Renal cortex interstitium (tissue), 15 donors: ENCODE measurements at places on chromosomes 11 and 22. TPM values are rescaled to one million over a fixed set of nuclear protein-coding genes. Genes with fewer than 3 reads are reported as not detected.

DNA sequence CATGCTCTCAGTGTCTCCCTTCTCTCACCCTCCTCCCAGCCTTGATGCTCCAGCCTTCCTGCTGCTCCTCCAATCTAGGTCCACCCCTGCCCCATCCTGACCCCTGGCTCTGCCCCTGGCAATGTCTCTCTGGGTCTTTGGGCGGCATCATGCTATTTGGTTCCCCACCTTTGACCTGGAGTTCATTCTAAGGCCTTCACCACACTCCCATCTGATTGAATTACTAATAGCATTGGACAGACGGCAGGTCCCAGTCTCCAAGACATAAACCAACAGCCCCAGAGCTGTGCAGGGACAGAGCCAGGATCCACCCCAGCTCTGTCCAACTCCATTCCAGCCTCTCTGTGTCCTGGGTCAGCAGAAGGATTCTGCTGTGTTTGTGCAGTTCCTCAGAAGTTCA is 7.2 kb downstream of the APOL4 start:
- no peak for DNase-seq

DNA sequence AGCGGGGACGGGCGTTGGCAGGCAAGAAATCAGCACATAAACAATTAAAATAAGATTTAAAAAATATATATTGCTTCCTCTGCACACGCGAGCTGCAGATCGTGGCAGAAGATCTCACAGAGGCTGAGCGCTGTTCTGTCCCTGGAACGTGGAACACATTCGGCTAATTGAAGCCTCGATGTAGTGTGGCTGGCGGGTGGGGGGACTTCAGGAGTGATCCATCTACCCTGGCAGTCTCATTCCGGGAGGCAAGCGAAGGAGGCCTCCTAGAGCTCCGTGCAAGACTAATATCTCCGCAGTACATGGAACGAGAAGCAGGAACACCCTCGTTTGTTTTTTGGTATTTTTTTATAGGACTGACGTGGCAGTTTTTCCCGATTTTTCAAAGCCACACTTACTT is 402.4 kb downstream of the MN1 start:
- no peak for DNase-seq

GRCh38 chr22:41382098-41382578 is 396 bp downstream of the TEF start:
- no peak for DNase-seq

- DNase-seq = no peak
These were observed 29.9 kb downstream of the FAM181B start for GRCh38 chr11:82703796-82704195.

DNA sequence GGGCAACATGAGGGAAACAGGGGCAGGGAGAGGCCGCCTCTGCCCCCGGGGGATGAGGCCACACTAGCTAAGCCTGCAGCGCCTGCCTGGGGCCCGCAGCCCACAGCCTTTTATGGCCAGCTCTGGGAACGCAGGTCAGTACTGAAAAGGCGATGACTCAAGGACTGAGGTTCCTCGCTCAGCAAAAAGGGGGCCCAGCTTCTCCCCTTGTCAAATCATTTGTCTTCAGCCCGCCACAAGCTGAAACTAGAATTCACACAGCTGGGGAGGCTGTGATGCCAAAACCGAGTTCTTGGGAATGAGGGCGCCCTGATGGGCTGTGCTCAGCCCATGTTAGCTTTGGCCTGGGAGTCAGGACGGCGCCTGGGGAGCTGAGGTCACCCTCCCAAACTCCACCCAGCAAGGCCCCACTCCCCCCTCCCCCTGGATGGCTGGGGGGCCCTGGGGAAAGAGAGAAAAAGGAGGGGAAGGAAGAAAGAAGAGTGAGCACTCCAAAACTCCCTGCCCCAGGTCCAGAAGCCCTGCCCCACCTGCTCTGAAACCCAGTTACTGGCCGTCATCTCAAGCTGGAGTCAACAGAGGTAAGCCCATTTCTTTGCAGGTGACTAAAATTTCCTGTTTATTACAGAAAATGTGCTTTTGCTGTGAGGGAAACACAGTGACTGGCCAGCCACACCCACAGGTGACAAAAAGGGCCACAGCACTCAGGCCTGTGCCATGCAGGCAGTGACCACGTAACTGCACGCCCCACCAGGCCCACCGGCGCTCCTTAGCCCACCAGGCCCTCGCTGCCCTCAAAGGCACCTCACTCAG is 13.7 kb downstream of the EHD1 start:
- no peak for DNase-seq

GRCh38 chr11:76131671-76132631 is 74.4 kb downstream of the WNT11 start:
- DNase-seq = peak; percentile 62

GRCh38 chr22:29309332-29310064 is 3.0 kb downstream of the GAS2L1 start:
- no peak for DNase-seq

DNA sequence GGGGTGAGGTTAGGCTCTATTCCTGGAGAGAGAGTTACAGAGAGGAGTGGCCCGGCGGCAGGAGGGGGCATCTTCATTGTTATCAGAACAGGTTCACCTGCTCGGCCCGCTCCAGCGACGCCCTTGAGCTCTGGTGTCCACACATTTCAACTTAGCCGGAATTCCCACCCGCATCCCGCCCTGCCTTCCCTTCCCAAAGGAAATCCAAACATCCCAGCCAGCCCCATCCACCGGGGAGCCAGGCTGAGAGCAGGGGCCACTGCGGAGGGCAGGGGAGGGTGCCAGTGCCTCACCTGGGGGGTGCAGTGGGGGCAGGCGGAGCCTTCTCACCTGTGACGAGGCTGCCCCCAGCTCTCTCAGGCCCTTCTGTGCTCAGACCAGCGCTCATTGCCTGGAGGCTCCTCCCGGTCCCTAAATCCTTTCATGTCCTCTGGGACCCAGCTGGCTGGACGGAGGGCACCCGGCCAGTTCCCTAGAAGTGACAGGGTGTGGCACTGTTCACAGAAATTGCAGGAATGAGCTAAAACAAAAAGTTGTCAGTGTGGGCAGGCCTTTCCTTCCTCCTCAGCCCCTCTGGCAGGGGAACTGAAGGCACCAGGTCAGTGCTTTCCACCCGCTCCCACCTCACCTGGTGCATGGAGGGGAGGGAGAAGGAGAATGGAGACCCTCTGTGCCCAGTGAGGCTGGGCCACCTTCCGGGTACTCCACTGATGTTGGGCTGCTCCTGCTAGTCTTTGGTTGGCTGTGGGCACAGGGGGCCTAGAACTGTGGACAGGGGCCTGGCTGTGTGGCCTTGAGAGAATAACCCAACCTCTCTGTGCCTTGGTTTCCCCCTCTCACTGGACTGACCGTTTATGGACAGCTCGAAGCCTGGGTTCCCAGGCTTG is 2.2 kb upstream of the MRGPRG start:
- no peak for DNase-seq

- DNase-seq = peak; percentile 11
These were observed 52.9 kb downstream of the SYT13 start for GRCh38 chr11:45233121-45233803.

DNA sequence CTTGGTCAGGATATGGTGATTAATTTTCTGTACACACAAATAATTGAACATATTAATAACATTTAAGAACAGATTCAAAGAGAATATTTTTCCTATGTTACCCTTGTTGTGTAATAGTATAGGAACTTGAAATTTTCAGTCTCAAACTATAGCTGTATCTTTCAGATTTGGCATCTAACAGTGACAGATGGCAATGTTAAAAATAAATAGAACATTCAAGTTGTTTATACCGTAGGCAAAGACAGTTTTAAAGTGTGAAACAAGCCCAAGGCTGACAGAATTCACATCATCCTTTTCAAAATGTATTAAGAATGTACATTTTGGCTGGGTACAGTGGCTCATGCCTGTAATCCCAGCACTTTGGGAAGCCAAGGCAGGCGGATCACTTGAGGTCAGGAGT is 92.6 kb upstream of the TP53AIP1 start:
- no peak for DNase-seq

GRCh38 chr22:31650391-31650790 is 11.6 kb downstream of the PISD start:
- DNase-seq = no peak

DNA sequence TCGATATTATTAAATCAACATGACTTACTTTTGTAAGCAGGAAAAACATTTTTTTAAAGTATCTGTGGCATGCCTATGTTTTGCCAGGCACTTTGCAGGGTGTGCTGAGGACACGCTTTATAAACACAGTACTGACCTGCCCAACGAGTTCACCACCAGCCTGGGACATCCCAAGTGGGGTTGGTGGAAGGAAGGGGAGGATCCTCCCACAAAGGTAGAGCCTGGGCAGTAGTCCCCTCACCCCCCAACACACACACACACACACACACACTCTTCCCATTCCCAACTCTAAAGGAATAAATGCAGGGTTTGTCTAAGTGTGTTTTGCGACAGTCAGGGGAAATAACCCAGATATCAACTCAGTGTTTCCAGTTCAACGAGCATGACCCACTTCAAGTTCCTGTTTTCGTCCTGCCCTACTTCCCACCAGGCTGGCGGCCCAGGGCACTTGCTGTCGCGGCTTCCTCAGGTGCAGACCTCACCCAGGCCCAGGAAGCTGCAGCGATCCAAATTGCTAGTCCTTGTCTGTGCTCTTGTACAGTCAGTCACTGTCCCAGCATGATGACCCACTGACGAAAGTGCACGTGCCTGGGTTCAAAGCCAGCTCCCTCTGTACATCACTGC is 3.1 kb downstream of the CERK start:
- no peak for DNase-seq

DNA sequence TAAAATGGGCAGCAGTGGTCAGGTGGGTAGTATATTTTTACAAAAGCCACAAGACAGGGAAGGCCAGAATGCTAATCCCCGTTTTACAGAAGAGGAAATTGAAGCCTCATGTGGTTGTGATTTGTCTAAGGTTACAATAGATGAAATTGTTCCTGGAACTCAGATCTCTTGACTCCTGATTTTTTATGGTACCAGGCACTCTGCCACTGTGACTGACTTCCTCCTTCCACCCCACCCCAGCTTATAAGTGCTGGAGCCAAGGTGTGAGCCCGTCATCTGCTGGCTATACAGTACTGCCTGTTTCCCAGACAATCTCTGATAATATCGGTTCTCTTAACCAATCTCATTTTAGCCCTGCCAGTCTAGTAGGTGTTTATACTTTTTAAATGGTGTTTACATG is 1.9 kb downstream of the SLC5A1 start:
- no peak for DNase-seq

DNA sequence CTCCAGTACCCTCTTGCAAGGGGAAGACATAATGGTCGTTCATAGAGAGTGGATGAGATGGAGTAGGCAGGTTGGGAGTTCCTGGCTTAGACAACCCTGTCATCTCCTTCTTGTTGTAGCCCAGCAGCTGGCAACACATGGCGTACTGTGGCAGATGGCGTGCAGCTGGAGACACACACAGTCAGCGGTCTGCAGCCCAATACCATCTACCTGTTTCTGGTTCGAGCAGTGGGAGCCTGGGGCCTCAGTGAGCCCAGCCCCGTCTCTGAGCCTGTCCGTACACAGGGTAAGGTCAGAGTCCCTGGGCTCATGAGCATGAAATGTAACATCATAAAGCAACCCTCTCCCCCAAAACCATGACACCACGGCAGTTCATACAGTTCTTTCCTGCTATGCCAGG is 8.7 kb downstream of the ROBO3 start:
- DNase-seq = no peak

- DNase-seq = no peak
These were observed 7.3 kb upstream of the PAX6 start for GRCh38 chr11:31818425-31818755.

Gene CHRNA10
- 1.6 TPM for polyA plus RNA-seq

Gene MB
- 0.47 TPM for polyA plus RNA-seq

Gene OR52E4
- polyA plus RNA-seq = 0.05 TPM

Gene OSM
- polyA plus RNA-seq = 0.45 TPM

Gene EML3
- 30.5 TPM for polyA plus RNA-seq

Gene OR52N4
- polyA plus RNA-seq = not detected

Gene SHISAL1
- 2.8 TPM for polyA plus RNA-seq

Gene MRGPRD
- not detected for polyA plus RNA-seq

Gene OLFML1
- 41.3 TPM for polyA plus RNA-seq

Gene KRTAP5-9
- polyA plus RNA-seq = 0.30 TPM

Gene APIP
- polyA plus RNA-seq = 39.0 TPM

Gene GGTLC3
- polyA plus RNA-seq = not detected

Gene TIMM10
- polyA plus RNA-seq = 32.0 TPM

Gene MYRF
- 23.4 TPM for polyA plus RNA-seq

Gene MRPL49
- 59.3 TPM for polyA plus RNA-seq

Gene OR8D1
- polyA plus RNA-seq = not detected

Gene SAA1
- polyA plus RNA-seq = not detected

Gene OR51B5
- polyA plus RNA-seq = 0.50 TPM

Gene MOGAT2
- polyA plus RNA-seq = 1.3 TPM

Gene ARHGAP32
- polyA plus RNA-seq = 17.2 TPM

Gene KBTBD3
- polyA plus RNA-seq = 11.3 TPM
